ENCODE measurements at places on chromosomes 7 and 10.

DNA sequence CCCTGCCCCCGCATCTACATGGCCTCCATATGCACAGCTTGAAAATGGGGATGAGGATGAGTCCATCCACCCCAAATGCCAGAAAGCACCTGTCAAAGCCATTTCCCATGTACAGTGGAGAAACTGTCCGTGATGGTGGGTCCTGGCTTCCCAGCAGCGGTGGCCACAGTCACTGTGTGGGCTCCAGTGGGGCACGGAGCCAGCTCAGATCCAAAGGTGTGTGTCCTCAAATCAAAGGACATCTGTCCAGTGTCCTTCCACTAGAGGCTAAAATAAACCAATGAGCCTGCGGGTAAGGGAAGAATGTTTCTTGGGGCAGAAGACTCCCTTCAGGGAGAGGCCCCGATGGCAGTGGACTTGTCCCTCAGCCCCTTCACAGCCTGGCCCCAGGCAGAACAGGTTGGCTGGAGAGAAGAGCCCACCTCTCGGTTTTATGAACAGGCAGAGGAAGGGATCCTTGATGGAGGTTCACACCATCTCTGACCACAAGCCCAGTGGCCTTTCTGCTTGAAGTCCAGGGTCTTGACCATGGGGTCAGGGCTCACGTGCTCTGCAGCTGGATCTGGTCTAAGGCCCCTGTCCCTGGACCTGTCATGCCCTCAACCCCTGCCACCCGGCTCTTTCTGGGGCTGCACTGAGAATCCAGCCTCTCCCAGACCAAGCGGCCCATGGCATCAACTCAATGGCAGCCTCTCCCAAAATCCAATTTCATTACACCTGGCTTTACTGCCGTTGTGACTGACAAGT lies 106.9 kb downstream of the TCERG1L start:
- DNase-seq, result no peak

GRCh38 chr7:25753837-25754236 lies 398.2 kb upstream of the NFE2L3 start:
- DNase-seq, result no peak

- no peak for DNase-seq
Observed at GRCh38 chr10:78803710-78804109, 265.1 kb upstream of the ZMIZ1 start.

GRCh38 chr10:27225011-27225590 lies 15.5 kb downstream of the ACBD5 start:
- no peak for DNase-seq

GRCh38 chr10:5650664-5651387 lies 15.6 kb downstream of the ASB13 start:
- no peak for DNase-seq

DNA sequence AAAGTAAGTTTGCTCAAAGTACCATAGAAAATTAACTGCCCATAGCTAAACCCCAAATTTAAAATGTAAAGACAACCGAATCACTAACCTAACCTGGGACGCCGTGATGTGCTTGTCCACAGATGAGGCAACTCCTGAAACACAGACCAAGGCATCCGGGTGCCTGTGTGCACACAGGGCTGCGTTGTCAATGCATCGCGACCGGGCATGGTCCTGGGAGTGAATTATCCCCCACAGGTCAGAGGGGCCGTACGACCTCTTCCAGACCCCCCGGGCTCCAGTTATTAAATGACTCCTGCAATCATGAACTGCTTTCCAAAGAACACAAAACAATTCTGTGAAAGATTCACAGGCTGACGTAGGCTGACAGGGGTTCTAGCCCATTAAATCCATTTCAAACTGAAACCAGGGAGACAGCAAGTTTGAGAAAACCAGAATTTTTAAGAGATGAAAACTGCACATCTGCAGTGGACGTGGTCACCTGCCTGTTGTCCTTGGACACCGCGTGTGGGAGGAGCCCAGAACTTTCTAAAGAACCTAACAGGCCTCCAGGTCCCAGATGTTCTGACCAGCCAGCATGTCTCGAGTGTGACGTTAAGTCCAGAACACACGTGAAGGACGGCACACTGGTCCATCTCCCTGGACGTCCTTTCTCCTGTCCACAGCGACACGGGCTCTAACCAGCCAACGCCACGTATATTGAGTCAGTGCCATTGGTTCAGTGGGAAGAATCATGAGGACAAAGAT lies 297.8 kb downstream of the DNAJB6 start:
- no peak for DNase-seq

GRCh38 chr7:68216051-68216450 lies 1219.4 kb downstream of the TYW1 start:
- DNase-seq, result no peak

DNA sequence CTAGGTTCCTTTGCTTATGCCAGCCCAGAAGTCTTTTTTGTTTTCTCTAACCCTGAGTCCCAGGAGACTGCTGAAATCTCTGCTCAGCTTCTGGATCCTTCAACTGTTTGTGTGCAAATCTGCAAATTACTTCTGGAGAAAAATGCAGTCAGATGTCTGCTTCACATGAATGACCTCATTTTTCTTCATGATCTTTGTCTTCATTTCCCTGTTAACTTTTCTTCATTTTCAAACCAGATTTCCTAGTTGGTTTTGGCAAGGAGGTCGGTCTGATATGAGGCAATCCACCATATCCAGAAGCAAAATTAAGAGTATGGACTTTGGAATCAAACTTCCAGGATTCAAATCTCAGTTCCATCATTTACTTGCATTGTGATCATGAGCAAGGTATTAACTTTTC lies 66.8 kb downstream of the ZNF503 start:
- no peak for DNase-seq

DNA sequence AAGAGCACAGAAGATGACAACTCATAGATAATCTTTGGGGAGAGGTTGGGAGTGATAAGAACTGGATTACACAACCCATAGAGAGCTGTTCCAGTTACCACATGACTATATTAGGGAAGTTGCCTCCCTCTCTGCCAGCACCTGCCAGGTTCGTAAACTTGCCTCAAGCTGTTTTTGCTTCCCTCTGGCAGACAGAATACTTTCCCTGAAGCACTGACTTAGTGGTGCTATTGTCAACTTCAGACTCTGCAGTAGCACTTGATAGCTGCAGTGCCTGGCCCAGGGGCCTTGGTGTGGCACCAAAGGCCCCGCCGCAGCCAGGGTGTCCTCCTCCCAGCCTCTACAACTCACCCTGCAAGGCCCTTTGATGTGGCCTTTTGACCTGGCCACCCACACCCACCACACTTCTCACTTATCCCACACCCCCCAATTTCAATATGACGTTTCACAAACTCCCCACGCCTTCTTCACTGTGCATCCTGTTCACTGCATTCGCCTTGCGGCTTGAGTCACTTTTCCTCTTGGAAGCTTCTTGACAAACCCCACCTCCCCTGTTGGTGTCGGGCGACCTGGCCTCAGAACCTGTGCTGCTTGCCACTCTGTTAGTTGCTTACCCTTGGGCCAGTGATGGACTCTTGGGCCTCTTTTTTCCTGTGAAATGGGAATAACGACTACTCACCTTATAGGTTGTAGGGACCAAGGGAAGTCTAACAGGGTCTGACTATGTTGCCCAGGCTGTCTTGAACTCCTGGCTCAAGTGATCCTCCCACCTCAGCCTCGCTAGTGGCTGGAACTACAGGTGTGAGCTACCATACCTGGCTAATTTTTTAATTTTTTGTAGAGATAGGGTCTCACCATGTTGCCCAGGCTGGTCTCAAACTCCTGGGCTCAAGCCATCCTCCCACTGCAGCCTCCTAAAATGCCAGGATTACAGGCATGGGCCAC lies 50.2 kb upstream of the PODXL start:
- DNase-seq, result no peak

GRCh38 chr10:65294329-65294728 lies 1631.5 kb upstream of the LRRTM3 start:
- DNase-seq, result no peak

DNA sequence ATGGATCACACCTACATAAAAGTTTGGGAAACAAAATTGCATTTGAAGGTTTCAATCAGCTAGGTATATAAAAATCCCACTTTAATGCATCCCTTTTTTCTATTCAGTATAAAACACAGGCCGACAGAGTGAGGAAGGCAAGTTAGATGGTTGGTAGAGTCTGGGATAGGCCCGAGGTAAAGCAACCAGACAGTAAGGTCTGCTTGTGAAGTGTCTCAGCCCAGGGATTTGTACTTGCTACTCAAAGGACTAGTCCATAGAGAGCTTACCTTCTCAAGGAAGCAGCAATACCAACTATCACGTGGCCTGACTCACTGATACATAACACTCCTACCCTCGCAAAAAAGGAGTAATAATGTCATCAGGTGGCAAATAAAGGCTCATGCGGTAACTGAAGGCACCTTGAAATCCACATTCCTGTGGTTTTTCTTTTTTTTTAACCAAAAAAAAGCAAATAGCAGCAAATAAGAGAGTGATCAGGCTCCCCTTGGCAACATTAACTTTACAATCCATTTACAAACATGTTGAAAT lies 56.2 kb upstream of the ATP6V0A4 start:
- no peak for DNase-seq

- DNase-seq, result no peak
Observed at GRCh38 chr10:102813734-102814452, 23.3 kb downstream of the CYP17A1 start.

GRCh38 chr7:46424934-46425333 lies 503.9 kb upstream of the IGFBP3 start:
- no peak for DNase-seq

DNA sequence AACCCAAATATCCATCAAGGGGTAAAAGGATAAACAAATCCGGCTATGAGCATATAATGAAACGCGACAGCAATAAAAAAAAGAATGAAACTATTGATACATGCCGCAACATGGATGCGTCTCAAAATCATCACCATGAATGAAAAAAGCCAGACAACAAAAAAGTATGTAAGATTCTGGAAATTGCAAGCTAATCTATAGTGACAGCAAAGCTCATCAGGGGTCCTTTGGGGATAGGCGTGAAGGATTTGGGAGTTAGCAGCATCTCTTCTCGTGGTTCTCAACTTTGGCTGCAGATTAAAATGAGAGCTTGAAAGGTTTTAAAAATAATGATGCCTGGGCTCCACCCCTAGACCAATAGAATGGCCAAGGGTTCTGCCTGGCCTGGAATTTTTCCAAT lies 46.0 kb upstream of the ELN start:
- DNase-seq, result no peak

- DNase-seq, result no peak
Observed at GRCh38 chr10:6770846-6771245, 190.8 kb upstream of the PRKCQ start.

DNA sequence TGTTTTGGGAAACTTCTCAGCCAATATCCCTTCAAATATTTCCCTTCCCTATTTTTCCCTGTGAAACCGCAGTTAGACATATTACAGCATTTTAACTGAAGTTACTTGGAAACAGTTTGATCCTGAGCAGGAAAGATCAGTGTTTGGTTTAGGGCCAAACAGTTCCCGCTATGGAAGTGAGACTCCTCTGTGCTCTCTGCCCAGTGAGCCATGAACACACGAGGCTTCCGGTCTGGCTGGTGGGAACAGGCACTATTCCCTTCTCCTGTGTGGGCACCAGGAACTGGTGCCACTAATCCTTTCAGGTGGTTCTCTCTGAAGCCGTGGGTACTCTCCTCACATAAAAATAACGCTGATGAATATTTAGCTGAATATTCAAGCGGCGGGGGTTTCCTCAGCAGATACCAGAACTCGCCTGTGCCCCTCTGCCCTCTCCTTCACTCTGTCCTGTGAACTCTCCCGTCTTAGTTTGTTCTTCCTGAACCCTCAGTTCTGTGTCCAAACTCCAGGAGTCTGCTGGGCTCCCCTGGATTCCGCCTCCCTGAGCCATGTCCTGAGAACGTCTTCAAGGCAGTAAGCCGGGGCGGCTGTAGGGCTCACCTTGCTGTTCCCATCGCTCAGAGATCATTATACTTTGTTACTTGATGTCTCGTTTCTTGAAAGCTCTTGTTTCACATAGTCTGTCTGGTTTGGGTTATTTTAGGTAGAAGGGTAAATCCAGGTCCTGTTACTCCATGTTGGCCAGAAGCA lies 25.7 kb downstream of the FOXL3 start:
- no peak for DNase-seq

DNA sequence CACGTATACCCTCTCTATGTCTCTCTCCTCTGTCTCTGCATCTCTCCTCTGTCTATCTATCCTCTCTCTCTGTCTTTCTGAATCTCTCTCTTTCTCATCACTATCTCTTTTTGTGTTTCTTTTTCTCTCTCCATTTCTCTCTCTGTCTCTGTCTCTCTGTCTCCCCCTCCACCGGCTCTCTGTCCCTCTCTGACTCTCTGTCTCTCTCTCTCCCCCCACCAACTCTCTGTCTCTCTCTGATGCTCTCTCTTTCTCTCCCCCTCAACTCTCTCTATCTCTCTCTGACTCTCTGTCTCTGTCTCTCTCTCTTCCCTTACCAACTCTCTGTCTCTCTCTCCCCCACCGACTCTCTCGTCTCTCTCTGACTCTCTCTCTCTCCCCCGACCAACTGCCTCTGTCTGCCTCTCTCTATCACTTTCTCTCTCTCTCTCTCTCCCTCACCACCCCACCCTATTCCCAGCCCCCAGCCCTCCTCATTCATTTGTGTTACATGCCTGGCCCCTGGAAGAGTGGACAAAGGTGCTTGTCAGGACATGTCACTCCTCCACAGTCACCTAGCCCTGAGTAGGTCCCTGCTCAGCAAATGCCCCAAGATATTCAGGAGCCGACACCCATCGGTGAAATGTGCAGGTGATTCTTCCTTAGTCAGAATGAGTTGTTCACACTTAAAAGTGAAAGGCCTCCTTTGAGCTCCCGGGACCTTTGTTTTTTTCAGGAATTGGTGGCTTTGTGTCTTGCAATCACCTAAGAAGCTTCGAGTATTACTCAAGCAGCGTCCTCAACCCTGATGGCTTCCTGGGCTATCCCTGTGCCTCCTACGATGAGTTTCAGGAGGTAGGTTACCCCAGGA lies 13.6 kb downstream of the PNLIPRP2 start:
- no peak for DNase-seq

GRCh38 chr7:159116581-159117339 lies 27.9 kb downstream of the VIPR2 start:
- no peak for DNase-seq

DNA sequence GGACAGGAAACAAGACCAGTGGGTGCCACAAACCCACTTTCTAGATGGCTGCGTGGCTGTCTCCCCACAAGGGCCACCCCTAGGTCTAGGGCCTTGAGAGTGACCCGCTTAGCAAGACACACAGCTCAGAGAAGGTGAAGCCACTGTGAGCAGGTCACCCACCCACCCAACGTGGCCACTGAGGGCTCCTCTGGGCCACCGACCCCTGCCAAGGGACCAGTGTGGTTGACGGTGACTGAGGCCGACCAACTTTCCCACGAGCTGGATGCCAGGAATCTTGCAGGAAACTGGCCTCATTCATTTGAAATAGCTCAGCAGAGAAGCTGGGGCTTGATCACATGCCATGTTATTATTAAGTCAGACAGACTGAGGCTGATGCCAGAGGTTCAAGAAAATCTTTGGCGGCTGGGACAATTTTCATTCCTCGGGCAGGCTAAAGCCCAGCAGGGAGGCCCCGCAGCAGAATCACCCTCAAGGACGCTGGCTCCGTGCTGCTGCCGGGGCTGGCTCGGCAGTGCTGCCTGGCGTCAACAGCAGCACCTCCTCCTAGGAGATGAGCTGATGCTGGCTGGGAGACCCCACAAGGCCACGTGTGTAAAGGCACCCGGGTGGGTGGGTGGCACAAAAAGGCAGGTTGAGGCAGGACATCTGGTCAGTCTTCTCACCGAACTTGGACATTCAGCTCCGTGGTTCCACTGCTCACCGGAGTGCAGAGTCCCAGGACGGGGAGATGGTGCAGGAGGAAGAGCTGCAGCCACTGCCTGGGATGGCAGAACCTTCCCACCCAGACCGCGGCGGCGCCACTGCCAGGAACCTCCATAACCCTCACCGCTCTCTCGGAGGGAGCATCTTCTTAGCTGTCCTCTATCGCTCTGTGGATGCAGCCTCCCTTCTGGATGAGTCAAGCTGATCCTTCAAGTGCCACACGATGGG lies 57.8 kb downstream of the ZRANB1 start:
- DNase-seq, result no peak

Data from CD4-positive, alpha-beta T cell (primary cell).